ENCODE measurements at places on chromosomes 3 and 15. TPM values are rescaled to one million over a fixed set of nuclear protein-coding genes. Genes with fewer than 3 reads are reported as not detected.

Gene SCG5
- 19.5 TPM for polyA plus RNA-seq

GRCh38 chr3:13477943-13478342 is 2.2 kb upstream of the HDAC11 start:
- DNase-seq, result no peak

Gene SOX14
- polyA plus RNA-seq, result not detected

Gene LINGO1
- polyA plus RNA-seq, result 11.8 TPM

DNA sequence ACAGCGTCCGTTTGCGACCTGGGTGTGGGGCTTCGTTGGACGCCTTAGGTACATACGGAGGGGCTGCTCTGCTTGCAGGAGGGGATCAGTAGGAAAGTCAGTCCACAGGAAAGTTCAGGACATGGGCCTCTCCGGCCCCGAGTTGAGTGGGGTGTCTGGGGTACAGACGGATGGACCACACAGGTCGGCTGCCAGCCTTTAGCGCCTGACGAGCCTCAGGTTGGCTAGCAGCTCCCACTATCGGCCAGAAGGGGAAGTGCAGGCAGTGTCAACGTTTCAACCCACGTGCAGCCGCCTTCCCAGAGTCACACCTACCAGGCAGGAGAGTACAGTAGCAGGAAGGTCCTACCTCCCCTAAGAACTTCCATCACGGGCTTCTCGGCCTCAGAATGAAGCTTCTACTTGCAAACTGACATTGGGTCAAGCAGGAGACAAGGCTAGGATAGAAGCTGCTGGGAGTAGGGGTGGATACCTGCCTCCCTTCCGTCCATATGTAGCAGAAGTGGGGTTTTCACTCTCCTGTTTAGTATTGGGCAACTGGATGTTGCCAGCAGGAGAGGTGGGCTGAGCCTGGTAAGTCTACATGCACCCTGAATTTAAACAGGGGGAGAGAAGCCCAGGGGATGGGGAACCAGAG is 1.8 kb upstream of the SCN5A start:
- no peak for DNase-seq

Gene SLC6A1
- 0.82 TPM for polyA plus RNA-seq

DNA sequence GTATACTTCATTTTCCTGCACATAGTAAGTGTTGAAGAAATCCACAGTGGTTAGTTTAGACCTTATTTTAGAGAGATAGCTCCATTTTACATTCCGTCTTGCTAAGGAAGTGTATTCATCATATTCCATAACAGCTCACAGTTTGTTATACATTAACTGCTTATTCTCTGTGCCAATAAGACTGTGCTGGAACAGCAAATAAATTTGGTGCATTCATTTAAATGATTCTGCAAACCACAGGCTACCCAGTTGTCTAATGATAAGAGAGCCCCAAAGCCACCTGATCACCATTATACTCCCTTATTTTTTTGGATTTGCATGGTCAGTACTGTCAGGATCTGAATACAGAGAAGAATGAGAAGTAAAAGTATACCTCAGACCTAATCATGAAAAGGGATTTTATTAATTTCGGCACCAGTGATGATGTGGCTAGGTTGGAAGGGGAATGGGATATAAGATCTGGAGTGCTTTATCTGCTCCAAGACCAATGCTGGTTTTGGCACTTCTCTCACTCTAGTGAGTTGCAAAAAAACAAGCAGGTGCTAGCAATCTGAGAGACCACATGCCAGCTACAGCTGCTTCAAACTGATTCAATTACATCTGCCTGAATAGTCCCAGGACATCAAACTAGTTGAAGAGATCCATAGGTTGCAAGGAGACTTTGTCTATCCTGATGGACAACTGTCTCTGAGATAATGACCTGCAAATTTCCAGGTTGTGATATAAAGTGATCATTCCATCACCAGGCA is 254.8 kb downstream of the ZBTB20 start:
- DNase-seq, result no peak

GRCh38 chr3:63975723-63976122 is 47.6 kb downstream of the PSMD6 start:
- DNase-seq, result no peak

Gene GXYLT2
- polyA plus RNA-seq, result 13.1 TPM

DNA sequence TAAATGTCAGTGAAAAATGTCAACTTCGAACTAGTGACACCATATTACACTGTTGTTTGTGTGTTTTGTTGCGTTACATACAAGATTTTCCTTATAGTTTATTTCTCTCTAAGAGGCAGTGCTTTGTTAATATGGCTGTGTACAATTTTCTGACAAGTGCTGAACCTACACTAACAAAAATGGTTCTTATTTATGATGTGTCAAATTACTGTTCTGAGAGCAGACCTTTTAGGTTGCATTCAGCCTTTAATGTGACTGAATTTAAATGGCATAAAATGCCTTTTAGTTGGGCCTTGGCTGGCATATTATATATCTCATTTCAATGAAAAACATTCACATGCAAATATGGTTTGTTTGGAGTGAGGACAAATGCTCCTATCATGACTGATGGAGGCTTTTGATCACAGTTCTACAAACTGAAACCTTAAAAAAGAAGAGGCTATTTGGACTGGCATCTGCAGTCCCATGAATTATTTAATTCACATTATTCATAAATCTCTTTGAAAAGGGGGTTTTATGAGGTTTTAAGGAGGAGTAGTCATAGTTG is 750.6 kb downstream of the CADM2 start:
- DNase-seq, result no peak

Gene SERPINI2
- 10.5 TPM for polyA plus RNA-seq

- DNase-seq, result no peak
These were observed 388.5 kb upstream of the THBS1 start for GRCh38 chr15:39192351-39192750.

All from left renal pelvis (tissue), 4 donors.